NB4 (cell line): ENCODE measurements at places on chromosomes 2 and 18.

DNA sequence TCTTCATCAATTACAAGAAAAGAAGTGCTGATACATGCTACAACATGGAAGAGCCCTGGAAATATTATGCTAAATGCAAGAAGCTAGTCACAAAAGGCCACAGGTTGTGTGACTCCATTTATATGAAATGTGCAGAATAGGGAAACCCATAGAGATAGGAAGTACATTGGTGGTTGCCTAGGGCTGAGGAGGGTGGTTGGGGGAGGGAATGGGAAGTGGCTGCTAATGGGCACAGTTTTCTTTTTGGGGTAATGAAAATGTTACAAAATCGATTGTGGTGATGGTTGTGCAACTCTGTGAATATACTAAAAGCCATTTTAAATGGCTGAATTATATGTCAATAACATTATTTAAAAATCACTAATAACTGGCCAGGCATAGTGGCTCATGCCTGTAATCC, 24.3 kb upstream of the RESP18 start:
- peak; percentile 94 for DNase-seq

- DNase-seq = peak; percentile 61
Measured at GRCh38 chr18:59249199-59249774, 24.0 kb downstream of the RAX start.

DNA sequence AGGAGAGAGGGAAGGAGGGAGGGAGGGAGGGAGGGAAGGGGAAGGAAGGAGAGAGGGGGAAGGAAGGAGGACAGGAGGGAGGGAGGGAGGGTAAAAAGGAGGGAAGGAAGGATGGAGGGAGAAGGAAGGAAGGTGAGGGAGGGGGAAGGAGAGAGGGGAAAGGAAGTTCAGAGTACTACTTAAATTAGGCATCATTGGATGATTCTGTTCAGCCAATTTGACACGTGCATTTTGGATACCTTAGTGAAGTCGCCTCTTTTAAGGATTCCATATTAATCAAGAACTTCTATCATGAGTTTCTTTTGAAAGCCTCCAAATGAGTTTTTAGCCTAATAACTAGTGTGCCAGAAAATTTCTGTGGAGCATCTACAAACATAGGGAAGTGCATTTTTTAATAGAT, 62.9 kb downstream of the FEZ2 start:
- no peak for DNase-seq

DNA sequence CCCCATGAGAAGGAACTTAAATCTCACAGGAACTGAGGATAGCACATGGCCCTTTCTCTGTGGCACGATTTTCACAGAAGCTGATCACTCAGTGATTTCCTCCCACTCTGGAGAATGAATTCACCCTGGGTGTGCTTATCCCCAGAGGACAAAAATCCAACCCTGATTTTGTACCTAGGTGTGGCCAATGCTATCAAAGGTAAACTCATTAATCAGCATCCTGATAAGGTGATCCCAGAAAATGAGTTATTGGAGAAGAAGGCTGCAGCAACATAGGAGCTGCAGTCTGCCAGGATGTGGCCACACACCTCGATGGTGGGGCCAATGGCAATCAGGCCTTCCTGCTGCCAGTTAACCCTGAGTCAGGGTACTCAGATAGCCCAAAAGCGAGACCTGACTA, 8.2 kb upstream of the SULT1C2 start:
- no peak for DNase-seq

GRCh38 chr2:39545957-39546356, 108.9 kb upstream of the MAP4K3 start:
- no peak for DNase-seq

DNA sequence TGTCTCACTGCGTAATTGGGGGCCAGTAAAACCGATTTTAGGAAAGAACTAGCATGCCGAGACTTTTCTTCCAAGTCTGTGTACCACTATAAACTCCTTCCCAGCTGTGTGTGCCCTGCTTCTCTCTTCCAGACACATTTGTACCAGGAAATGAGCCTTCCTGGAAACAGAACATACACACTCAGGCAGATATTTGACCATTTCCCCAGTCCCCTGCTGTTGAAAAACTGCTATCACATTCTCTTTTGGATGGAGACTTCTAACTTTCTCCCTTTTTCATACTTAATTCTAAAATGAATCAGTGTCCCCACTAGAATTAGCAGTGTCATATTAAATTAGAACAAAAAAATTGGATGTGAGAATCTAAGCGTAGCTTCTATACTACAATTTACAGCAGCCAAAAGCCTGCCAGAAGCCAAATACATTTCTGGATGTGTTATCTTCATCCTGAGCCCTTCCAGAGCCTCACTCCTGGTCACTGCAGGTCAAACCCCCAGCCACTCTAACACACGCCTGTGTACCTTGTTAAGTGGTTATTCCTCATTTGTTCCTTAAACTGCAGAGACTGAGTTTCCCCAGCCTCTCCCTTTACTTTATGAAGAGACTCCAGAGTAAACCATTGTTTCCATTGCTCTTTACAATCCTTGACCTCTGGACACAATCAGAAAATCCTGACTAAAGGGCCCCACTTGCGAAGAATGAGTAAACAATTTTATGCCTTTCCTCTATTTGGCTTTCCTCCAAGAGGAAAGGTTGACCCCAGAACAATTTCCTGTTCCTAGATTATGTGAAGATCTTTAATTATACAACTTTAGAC, 20.4 kb downstream of the DSG4 start:
- no peak for DNase-seq

- DNase-seq = no peak
Measured at GRCh38 chr2:218655751-218656150, 3.7 kb downstream of the ZNF142 start.

DNA sequence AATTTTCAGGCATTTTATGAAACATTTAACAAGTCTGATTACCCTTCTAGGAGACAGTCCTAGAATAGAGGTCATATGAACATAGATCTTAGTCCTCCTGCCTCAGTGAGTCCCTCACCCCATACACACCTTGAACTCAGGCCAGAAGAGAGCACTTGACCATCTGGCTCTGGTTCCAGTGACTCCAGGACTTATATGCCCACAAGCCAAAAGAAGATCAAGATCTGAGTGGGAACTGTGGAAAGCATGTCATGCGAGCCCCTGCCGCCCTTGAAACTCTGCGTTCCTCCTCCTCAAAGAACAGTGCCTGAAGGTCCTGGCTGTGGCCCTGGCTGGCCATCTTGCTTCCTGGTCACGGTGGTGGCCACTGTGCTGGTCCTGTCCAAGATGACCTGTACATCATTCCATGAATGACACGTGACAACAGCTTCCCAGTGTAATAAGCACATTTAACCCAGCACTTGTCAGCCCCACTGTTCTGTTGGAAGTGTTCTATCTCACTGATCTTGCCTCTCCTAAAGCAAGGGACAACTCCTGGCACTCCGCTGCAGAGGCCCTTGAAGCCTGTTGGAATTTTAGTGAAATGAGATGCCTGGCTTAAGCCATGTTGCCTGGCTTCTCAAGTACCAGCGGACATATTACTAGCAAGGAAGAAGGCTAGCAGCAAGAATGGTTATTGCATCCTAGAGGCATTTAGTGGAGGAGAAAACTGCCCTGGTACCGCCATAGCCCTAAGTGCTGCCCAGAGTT, 17.6 kb downstream of the TTC32 start:
- DNase-seq = no peak

DNA sequence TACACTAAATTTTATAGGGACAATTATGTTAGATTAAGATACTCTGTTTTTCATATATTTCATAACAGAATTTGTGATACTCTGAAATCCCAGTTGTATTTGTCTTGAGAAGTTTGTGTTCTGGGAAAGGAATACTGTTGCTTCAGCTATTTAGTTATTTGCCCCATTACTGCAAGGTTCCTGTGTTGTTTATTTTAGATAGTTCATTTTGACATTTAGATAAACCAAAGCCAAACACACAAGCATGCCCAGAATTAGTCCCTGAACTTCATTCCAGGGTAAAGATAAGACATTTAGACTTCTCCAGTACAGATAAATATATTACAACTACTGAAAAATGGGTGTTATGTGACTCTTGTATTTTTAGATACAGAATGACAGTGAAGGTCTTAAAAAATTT, 74.7 kb downstream of the BMPR2 start:
- DNase-seq = no peak

DNA sequence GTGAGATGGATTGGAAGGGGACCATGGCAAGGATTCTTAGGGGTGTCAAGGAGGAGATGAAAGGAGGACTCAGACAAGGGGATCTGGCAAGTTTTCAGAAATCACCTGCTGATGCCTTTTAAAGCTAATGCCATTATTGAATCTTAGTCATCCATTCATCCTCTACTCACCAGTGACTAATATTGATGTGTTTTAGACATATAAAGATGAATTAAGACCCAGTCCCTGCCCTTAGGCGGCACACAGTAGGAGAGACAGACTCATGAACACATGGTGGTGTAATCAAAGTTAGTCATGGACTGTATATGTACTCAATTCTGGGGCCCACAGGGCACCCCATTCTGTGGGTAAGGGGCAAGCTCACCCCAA, 56.5 kb upstream of the ATL2 start:
- DNase-seq = no peak

DNA sequence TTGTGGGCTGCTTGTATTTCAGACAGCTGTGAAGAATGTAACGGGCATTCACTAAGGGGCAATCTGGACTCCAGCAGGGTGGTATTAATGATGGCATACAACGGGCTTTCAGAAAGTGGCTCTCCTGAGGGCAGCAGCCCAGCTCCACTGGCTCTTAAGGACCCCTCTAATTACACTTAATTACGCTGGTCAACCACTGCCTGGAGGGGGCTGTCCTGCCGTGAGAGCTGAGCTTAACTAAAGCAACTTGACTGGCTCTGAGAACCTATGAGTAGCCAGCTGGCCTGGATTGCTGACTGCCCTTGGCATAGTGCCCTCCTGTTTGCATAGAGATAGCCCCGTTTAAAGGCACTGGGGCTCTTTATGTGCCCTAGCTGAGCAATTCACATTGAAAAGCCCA, 3.8 kb downstream of the LIPG start:
- DNase-seq = no peak

GRCh38 chr2:11663427-11663826, 6.6 kb downstream of the NTSR2 start:
- DNase-seq = no peak

DNA sequence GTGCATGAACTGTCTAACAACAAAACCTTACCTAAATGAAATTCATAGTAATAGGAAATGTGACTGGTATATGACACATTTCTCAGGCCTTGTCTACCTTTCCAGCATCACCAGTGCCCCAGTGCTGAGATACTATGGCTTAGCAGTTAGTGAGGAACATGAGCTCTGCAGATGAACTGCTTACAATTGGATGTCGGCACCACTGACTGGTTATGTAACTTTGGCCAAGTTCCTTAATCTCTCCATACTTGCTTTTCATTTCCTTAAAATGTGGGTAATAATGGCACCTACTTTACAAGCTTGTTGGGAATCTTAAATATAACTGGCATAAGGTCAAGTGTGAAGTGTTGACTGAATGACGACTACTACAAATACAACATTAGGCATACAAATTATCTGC, 136.3 kb downstream of the OLA1 start:
- DNase-seq = peak; percentile 41

GRCh38 chr2:173355866-173356508, 1.3 kb downstream of the CDCA7 start:
- peak; percentile 29 for DNase-seq

DNA sequence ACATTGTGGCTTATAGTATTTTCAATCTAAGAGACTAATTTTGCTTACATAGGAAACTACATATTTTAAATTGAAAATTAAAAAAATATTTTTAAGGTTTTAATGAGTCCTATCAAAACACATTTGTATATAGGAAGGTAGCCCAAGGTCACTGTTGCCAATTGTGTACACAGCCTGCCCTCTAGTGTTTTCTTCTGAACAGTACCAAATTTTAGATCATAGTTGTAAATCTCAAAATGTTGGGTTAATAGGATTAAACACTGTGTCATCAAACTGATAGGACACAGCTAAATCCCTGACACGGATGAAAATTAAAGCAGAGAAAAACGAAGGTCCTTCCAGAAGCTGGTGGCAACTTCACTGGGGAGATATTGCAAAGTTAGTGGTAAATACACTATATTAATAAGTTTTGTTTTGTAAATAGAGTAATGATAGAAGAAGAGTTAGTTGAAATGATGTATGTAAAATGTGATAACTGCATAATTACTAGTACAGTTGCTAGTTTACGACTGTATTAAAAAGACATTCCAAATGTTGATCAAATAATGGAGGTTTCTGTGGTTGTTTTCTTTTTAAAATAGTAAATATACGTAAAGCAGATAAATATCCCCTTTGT, 19.7 kb downstream of the CLUL1 start:
- peak; percentile 48 for DNase-seq

DNA sequence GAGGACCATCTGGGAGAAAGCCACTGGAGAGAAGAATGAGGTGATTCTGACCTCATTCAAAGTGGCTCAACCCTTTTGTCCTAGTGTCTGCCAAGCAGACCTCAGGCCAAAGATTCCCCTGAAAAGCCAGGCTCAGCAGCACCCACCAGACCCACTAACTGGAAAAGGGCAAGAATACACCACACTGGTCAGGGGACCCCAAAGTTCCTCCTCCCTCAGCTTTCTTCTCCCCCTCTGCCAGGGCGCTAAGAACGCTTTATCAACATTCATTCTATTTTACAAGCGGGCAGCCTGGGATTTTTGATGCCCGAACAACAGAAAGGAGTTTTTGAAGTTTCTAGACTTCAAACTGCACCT, 7.3 kb downstream of the PAX3 start:
- no peak for DNase-seq

GRCh38 chr2:134707330-134707676, 11.5 kb downstream of the TMEM163 start:
- no peak for DNase-seq

DNA sequence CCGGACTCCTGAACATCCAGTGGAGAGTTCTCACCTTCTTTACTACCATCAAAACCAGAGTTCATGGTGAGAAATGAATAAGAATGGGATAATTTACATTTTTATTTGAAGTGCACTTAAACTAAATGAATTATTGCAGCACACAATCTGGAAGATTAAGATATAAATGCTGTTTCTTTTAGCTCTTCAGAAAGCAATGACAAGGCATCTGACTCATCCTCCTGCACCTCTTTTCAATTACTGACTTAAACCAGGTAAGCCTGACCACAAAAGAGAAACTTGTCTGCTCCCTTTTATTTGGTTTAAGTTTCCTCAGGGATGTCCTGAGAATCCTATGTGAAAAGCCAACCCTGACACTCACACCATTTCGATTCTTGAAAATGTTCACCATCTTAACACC, 720 bp upstream of the DSC2 start:
- no peak for DNase-seq

GRCh38 chr18:13568443-13569392, 157.6 kb downstream of the FAM210A start:
- no peak for DNase-seq

GRCh38 chr2:29921560-29921915, at the start of gene ALK:
Gene ALK, minus strand, starts transcription at chr2:29921586. Its CDS starts 927 bp downstream, at chr2:29920659.
- peak; percentile 77 for DNase-seq

GRCh38 chr2:86453836-86454235, 12.7 kb downstream of the KDM3A start:
- no peak for DNase-seq

- DNase-seq = no peak
Measured at GRCh38 chr18:8926464-8926863, 176.0 kb upstream of the NDUFV2 start.

DNA sequence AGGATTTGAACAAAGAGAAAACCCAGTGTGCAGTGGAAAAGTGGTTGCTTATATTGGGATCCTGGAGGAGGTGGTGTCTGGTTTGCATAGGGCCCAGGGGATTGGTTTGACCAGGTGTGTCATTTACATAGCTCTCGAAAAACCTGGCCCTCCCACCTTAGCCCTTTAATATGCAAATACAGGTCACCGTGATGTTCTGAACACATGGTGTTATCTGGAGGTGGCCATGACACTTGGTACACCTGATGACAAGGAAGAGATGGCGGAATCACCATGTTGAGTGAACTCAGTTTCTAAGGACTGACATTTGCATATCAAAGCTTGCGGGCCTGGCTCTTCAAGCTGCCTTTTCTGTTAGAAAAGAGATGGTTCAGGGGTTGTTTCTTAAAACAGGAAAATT, 2.3 kb upstream of the NAPG start:
- DNase-seq = no peak
